Stimulated activated CD4-positive, alpha-beta T cell treated with anti-CD3 and anti-CD28 coated beads, Interleukin-12 subunit alpha, Interleukin-12 subunit beta, amount 100 ng/mL, for 48 hours (primary cell): ENCODE measurements at places on chromosomes 1 and 21.

GRCh38 chr1:10451287-10451686 lies 1.5 kb downstream of the CORT start:
- no peak for DNase-seq

DNA sequence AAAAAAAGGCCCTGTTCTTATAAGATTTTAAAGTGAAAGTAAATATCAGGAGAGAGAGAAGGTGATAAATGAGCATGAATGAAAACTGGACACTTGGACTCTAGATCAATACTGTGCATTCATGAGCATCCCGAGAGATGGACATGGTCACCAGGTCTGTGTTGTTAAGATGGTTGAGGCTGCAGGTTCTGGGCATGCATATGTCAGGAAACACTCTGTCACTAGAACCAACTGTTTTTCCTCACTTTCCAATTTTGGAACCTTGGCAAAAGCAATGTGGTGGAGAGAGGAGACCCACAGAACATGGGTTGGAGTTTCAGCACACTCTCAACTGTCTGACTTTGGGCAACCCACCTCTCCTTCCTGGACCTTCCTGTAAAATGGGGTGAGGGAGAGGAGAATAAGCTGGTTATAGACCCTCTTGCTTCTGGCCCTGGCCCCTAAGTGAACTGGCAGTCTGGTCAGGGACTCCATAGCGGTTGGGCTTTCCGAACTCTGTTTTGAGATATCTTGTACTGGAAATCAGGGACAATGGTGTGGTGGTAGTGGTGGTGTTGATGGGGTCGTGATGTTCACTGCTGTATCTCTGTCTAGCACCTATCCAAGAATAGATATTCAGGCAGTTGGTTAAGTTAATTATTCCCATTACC lies 4.2 kb downstream of the MAN1C1 start:
- DNase-seq, result no peak

GRCh38 chr1:8423269-8423691 lies 105.4 kb downstream of the SLC45A1 start:
- no peak for DNase-seq

DNA sequence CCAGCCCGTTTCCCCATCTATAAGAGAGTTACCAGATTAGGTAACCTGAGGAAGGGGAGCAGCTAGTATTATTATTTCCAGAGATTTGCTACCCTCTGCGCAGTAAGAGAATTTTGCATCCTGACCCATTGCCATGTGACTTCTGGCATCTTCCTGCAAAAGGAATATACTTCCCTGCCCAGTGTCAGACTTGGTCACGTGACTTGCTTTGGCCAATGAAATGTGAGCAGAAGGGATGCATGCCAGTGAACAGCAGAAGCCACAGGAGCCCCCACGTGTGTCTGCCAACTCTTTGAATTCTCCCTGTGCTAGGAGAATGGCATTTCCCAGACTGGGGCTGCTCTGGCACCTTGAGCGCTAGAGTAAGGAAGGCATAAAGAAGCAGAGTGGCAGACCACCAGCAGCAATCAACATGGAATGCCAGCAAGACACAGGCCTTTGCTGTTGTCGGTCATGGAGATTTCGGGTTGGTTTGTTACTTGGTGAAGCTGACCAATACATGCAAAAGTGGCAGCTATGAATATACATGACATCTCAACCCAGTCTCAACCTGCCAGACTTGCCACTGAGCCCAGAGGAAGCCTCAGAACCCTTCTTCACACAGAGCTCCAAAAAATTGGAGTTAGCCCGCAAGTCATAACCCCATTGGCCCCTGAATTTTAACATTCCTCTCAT lies 26.4 kb upstream of the SDHB start:
- no peak for DNase-seq

- no peak for DNase-seq
These were observed 138.7 kb downstream of the MIS18A start for GRCh38 chr21:32140151-32140550.

- DNase-seq, result peak; percentile 81
These were observed 13.0 kb downstream of the CCDC190 start for GRCh38 chr1:162847839-162848453.

GRCh38 chr1:8496473-8496872 lies 178.6 kb downstream of the SLC45A1 start:
- no peak for DNase-seq

DNA sequence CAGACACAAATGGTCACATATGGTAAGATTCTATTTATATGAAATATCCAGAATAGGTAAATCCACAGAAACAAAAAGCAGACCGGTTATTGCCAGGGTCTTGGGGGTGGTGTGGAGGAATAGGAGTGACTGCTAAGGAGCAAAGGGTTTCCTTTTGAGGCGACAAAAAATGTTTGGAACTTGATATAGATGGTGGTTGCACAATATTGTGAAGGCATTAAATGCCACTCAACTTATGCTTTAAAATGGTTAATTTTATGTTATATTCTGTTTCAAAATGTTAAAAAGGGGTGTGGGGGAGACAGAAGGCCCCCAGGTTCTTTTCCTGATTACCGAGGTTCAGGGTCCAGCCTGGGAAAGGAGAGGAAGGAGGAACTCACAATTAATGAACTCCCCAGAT lies 304.4 kb downstream of the RRAGC start:
- no peak for DNase-seq

GRCh38 chr1:195872376-195872775 lies 735.9 kb downstream of the KCNT2 start:
- no peak for DNase-seq

- DNase-seq, result no peak
These were observed 41.5 kb upstream of the TSNAX start for GRCh38 chr1:231487019-231487418.

DNA sequence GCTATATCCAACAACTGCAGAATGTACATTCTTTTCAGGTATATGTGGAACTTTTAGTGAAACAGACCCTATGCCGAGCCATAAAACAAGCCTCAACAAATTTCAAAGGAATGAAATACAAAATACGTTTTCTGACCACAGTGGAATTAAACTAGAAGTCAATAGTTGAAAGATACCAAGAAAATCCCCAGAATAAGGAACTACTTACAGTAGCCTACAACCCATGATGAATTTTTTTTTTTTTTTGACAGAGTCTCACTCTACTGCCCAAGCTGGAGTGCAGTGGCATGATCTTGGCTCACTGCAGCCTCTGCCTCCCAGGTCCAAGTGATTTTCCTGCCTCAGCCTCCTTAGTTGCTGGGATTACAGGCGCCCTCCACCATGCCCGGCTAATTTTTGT lies 83.4 kb downstream of the RUNX3 start:
- no peak for DNase-seq

- DNase-seq, result no peak
These were observed 117.6 kb upstream of the RUNX3 start for GRCh38 chr1:25047506-25048240.

- no peak for DNase-seq
These were observed 44.3 kb downstream of the LHX9 start for GRCh38 chr1:197961449-197961848.

DNA sequence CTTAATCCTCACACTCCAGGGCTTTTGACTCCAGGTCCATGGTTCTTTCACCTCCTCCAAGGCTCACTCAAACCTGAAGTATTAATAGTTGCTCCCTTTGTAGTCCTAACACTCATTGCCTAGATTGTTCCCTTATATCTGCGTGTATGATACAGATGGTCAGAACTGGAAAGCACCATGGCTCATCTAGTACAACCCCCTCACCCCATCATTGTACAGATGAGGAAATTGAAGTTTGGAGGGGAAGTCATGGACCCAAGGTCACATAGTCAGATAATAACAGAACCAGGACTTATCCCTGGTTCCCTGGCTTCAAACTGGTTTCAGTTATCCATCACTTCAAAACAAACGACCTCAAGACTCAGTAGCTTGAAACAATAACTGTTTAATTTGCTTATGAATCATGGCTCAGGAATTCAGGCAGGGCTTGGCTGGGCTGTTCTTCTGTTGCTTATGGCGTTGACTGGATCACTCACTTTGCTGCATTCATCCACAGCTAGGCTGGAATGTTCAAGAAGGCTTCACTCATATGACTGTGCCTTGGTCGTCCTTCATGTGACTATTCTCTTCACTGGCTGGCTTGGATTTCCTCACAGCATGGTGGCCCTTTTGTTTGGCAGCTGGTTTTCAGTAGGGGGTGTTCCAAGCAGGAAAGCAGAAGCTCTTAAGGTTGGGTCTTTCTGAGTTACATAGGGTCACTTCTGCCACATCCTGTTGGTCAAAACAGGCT lies 5.0 kb downstream of the NOS1AP start:
- DNase-seq, result no peak

- no peak for DNase-seq
These were observed 47.2 kb upstream of the SYT14 start for GRCh38 chr1:209890641-209891330.

- no peak for DNase-seq
These were observed 537.9 kb upstream of the NR5A2 start for GRCh38 chr1:199489594-199489993.

- no peak for DNase-seq
These were observed 16.8 kb upstream of the SH3GLB1 start for GRCh38 chr1:86687595-86687994.

GRCh38 chr1:16224472-16224871 lies 12.0 kb upstream of the ARHGEF19 start:
- DNase-seq, result no peak

DNA sequence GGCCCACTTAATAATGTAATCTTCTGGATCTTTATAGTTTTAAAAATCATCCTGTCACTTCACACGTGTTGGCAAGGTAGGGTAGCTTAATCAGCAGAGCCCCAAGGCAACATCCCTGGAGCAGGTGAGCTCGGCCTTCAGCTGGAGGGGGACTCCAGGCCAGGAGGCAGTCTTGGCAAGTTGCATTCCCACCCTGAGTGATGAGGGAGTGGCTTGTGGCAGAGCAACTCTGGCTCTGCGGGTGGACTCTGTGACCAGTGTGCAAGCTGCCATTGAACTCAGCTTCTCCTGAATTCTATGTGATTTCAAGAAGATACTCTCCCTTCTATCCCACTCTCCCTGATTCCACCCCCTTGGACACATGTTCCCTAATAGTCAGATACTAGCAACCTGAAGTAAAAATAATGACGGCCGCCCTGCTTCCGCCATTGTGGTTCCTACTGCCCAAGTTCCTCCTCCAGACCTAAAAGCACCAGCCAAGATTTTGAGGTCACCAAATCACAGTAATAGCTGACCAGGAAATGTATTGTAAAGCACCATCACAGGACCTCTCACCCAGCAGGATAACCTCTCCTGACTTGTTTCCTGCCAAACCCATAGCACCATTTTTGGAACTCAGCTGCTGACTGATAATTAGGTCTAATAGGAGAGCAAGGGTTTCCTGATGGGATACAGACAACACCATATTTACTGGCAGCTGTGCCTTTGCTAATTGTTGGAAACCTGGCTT lies 11.5 kb upstream of the LYST start:
- no peak for DNase-seq

- DNase-seq, result no peak
These were observed 41.5 kb downstream of the DTL start for GRCh38 chr1:212077028-212077427.

DNA sequence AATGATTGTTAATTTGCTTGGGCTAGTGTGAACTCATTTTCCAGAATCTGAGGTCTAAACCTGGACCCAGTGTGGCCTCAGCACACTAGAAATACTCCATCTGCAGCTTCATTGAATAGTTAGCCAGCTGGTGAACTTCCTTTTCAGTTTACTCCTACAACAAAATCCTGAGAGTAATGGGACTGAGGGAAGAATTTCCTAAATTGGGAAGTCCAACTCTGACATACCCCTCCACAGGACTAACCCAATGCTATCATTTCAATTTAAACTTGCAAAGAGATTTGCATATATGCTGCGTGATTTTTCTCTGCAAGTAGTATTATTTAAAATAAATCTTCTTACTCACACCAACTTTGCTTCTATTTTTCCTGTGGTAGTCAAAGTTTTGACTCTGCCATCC lies 27.8 kb upstream of the PIGC start:
- no peak for DNase-seq

GRCh38 chr1:53162621-53163020 lies 20.2 kb upstream of the SLC1A7 start:
- no peak for DNase-seq

DNA sequence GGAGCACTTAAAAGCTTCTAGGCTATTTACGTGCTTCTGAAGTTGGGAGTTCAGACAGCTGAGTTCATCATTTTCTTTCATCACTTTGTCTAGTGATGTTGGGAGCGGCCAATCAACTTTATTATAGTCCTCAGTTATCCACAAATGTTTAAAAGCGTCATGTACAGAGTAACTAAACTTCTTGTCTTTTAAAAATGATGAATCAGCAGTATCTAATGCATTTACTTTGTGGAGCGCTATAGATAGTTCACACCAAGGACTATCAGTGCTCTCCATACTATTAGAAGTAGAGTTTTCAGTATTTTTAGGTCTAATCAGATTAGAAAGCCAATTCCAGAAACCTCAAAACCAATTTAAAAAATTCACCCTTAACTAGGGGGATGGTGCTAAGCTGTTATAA lies 778.7 kb upstream of the PRMT6 start:
- DNase-seq, result no peak

- no peak for DNase-seq
These were observed 1075.0 kb downstream of the TTLL7 start for GRCh38 chr1:82923931-82924330.

DNA sequence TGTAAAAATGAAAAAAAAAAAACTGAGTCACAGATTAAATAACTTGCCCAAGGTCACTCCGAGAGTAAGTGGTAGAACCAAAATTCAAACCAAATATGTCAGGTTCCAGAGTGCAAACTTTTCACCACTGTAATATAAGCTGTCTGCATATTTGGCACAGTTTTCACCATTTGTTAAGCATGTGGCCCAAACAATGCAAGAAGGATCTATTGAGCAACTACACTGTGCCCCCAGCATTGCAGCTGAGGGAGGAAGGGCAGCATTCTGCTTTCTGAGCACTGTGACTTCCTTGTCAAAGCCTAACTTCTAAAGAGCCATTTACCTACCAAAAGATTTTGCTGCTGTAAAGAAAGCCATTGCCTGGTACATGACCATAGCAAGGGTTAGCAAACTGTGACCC lies 133.4 kb downstream of the SYT2 start:
- no peak for DNase-seq

GRCh38 chr21:42433946-42434551 lies 30.3 kb downstream of the UBASH3A start:
- DNase-seq, result no peak

GRCh38 chr1:29056256-29056655 lies 67.4 kb downstream of the TMEM200B start:
- DNase-seq, result no peak

DNA sequence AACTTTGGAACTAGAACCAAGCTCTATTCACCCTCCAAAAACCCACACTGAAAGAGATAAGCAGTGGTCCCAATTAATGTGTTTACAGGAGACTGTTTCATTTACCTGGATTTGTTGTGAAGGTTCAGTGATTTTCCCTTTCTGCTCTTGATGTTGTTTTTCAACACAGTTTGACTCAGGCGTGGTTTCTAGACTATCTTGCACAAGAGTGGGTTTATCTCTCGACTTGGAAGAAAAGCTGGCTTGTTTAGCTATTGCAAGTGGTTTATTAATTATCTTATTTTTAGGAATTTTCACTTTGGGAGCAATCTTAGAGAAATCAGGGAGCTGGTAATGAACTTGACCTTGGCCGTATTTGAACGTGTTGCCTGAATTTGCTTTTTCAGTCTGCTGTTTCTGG lies 5.3 kb downstream of the AKNAD1 start:
- no peak for DNase-seq

GRCh38 chr1:232355162-232356006 lies 274.5 kb downstream of the SIPA1L2 start:
- DNase-seq, result no peak

- DNase-seq, result no peak
These were observed 15.1 kb downstream of the C1orf174 start for GRCh38 chr1:3884966-3885365.

GRCh38 chr1:66332548-66332901 lies 201.4 kb upstream of the SGIP1 start:
- DNase-seq, result no peak

- DNase-seq, result no peak
These were observed 141.2 kb downstream of the TM2D1 start for GRCh38 chr1:61583703-61584102.
